Motor neuron (in vitro differentiated cells): ENCODE measurements at places on chromosomes 3 and 15. TPM values are rescaled to one million over a fixed set of nuclear protein-coding genes. Genes with fewer than 3 reads are reported as not detected.

Gene ERICH6
- total RNA-seq: 0.22 and 0.25 TPM in 2 replicates

Gene ZNF80
- 0.29 and 0.57 TPM in 2 replicates for total RNA-seq

DNA sequence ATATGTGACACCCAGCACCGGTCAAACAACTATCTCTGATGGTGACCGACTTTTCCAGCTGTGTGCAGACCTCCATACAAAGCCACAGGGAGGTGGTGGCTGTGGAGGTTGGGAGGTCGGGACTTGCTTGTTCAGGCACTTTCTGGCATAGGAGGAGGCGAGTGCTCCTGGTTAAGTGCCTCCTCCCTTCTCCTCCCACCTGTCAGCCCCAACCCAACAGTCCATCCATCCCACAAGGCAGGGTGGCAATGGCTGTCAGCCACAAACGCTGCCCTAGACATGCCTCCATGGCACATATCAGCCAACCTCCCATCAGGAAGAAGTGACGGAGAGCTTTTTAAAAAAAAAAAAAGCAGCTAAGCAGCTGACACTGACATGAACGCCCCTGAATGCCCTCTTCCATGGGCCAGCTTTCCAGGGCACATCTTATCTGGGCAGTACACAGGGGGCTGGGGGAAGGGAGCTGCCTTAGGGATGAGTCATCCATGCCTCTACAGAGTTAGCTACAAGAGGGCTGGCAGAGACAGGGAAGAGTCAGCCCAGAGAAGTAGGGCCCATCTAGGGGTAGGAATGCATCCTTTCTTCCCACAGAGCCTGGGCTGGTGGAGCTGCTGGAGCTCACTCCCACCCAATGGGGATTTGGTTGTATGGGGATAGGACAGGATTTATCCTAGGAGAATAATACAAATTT, 41.2 kb downstream of the CCDC12 start:
- peak; percentile 99 for ATAC-seq

GRCh38 chr15:29064290-29064689, 178.5 kb downstream of the APBA2 start:
- no peak for ATAC-seq

DNA sequence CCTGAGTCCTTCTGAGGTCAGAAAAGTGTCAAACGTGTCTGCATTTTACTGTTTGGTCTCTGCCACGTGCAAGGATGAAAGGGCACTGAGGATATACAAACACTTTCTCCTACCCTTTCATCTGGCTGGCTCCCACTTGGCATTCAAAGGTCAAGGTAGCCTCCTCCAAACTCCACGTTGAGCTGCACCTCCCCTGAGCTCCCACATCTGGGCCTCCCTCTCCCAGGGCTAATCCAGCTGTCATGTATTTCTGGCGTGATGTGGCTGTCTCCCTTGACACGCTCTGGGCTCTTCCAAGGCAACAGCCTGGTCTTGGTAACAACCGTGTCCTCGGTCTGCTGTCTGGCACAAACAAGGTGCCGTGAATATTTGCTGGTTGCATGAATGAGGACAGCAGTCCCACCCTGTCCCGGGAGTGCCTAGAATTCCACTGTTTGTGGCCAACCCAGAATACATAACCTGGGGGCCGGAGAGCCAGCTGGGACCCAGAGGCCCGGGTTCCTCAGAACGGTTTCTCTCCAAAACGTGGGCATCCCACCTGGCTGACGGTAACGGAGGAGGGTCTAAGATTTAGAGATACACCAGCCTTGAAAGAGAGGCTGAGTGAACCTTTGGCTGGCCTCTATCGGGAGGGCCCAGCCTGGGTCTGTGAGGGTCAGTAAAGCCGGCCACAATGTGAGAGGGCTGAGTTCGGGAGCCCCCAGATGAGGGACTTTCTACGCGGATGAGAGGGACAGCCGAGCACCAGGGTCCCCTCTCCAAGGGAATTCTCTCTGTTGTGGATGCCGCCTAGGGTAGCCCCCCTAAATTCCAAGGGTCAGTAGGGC, 767 bp downstream of the GLT8D1 start:
- ATAC-seq: peak; percentile 17

DNA sequence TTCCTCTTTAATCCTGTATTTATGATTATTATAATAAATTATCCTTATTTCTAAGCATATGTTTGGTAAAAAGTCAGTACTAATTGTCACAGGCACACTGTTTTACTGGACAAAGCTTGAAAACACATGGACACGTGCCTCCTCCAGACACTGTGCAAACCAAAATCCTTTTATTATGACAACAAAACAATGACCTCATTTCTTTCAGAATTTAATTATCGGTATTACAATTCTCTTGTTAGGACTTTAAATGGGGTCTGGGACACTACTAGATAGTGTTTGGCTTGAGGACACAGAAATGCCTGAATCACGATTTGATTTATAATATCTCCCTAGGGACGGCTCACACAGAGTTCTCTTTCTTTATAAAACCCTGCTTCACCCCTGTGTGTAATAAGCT, 107.3 kb upstream of the IGSF10 start:
- ATAC-seq: no peak

- ATAC-seq: no peak
Observed at GRCh38 chr3:72811571-72811970, 36.7 kb downstream of the SHQ1 start.

- ATAC-seq: no peak
Observed at GRCh38 chr3:99108508-99108907, 207.0 kb upstream of the DCBLD2 start.
